ENCODE measurements at places on chromosomes 2 and 18.

DNA sequence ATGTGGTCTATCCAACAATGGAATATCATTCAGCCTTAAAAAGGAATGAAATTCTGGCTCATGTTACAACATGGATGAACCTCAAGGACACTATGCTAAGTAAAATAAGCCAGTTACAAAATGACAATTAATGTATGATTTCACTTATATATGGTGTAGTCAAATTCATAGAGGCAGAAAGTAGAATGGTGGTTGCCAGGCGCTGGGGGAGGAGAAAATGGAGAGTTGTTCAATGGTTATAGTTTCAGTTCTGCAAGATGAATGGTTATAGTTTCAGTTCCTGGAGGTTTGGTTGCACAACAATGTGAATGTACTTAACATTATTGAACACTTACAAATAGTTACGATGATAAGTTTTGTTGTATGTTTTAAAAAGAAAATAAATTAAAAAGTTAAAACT is 79.2 kb upstream of the IL1R2 start:
- DNase-seq = no peak

- DNase-seq = peak; percentile 51
These were observed 23.1 kb upstream of the TNFAIP6 start for GRCh38 chr2:151334082-151334815.

GRCh38 chr18:48880931-48881330 is 69.8 kb downstream of the SMAD7 start:
- no peak for DNase-seq

DNA sequence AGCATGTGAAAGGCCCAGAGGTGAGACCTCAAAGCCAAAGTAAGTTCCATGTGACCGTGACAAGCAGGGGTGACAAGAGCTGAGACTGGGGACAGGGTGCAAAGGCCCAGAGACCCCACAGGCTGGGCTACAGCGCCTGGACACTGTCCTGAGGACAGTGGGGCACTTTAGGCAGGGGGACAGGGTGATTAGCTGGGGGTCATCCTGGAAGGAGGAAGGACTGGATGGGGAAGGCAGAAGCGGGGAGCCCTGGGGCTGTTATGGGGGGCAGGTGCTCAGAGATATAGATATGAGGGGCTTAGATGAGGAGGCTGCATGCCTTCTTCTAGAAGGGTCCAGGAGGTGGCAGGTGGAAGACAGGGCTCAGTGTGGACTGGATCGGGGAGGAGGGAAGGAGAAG is 31.5 kb downstream of the KIF1A start:
- DNase-seq = no peak

DNA sequence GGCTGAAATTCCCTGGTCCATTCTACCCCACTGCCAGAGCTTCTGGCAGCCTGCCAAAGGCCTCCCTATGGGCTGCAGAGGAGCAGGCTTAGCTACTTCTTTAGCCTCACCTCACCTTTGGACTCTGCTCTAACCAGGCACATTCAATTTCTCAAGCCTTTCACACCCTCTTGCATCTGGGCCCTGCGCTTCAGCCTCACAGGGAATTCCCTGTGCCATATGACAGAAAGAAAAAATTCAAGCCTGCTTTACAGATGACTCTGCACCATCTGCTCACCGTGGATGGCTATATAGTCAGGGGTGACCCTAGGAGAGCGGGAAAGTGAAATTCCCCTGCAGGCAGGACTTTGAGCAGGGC is 62.5 kb downstream of the REEP1 start:
- DNase-seq = no peak

DNA sequence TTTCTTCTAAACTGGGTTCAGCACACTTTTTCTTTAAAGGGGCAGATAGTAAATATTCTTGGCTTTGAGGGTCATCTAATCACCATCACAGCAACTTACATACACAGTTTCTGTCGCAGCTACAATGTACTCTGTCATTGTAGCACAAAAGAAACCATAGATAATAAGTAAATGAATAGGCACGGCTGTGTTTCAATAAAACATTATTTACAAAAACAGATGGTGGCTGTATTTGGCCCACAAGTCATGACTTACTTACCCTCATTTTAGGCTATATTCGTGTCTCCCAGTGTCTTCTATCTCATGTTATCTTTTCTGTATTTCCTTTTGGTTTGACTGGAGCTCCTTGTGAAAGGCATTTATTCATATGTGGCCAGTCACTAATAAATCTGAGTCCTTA is 168.3 kb downstream of the MAP2 start:
- no peak for DNase-seq

- DNase-seq = no peak
These were observed 7.3 kb upstream of the PROM2 start for GRCh38 chr2:95266781-95267430.

GRCh38 chr2:28394331-28394877 is 1.7 kb downstream of the FOSL2 start:
- DNase-seq = no peak

DNA sequence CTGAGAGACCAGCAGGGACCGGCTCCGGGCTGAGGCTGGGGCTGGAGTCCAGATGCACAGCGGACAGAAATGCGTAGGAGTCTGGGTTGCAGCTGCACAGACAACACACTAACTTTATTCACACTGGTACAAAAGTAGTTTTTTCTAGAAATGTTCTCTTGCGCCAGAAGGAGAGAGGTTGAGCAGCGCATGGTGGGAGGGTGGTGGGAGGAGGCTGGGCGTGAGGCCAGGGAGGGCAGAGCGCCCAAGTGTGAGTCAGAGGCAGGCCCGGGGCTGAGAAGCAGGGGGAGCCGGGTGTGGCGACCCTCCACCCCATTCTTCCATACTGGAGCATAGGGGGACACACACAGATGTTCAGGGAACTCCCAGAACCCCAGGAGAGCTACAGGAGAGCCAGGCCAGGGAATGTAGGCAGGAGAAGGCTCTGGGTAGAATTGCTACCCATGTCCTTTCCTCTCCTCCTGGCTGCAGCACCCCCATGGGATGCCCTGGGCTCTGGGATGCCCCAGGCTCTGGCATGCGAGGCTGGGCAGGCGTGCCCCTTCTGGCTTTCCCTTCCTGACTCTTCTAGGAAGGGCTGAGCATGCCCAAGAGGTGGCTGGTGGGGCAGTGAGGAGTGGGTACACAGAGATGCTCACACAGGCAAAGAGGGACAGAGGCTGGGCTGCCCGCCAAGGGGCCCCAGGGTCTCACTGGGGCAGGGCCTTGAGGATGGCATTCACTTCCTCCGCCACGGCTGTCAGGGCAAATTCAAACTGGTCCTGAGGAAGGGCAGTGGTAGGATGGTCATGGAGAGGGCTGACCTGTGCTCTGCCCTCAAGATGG is 10.6 kb downstream of the DNAJB2 start:
- no peak for DNase-seq

GRCh38 chr2:70921031-70921430 is 14.7 kb upstream of the ATP6V1B1 start:
- DNase-seq = no peak

Data from A549 (cell line).